ENCODE measurements at places on chromosomes 1 and 21. TPM values are rescaled to one million over a fixed set of nuclear protein-coding genes. Genes with fewer than 3 reads are reported as not detected.

DNA sequence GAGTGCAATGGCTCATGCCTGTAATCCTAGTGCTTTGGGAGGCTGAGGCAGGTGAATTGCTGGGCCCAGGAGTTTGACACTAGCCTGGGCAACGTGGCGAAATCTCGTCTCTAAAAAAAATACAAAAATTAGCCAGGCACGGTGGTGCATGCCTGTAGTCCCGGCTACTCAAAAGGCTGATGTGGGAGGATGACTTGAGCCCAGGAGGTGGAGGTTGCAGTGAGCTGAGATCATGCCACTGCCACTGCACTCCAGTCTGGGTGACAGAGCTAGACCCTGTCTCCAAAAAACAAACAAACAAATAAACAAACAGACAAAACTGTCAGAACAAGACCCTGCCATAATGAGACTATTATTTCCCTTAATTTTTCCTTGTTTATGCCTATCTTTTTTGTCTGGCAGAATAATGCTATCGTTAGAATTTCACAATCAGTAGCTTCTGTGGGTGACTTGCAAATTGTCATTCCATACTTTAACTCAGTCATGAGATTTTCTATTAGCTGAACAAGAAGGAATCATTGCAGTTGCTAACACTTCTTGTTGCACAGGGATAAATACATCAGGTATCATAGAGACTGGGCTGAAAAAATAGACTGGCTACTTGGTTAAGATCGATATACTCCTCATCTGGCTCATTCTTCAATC lies 7.5 kb upstream of the THEM4 start:
- no peak overlapping the region for H3K27ac ChIP-seq
- DNase-seq, result no peak
- no peak overlapping the region for H3K4me3 ChIP-seq

GRCh38 chr1:164518692-164519332 lies 40.2 kb upstream of the PBX1 start:
- no peak overlapping the region for H3K4me3 ChIP-seq
- no peaks in the 10 kb centered on the region for H3K36me3 ChIP-seq
- H3K27ac ChIP-seq, result no peak overlapping the region
- no peak for DNase-seq

GRCh38 chr1:108801101-108801500 lies 54.6 kb downstream of the STXBP3 start:
- H3K4me1 ChIP-seq, result no peaks in the 10 kb centered on the region
- peaks cover 28% of the 10 kb centered on the region for H3K36me3 ChIP-seq
- H3K27me3 ChIP-seq, result no peaks in the 10 kb centered on the region
- H3K27ac ChIP-seq, result no peak overlapping the region

- H3K27me3 ChIP-seq, result no peaks in the 10 kb centered on the region
- H3K4me1 ChIP-seq, result peaks cover 34% of the 10 kb centered on the region
- no peak overlapping the region for H3K4me3 ChIP-seq
- no peaks in the 10 kb centered on the region for H3K36me3 ChIP-seq
- DNase-seq, result no peak
Observed at GRCh38 chr1:95408507-95409136, 174.6 kb downstream of the RWDD3 start.

GRCh38 chr1:101130673-101131072 lies 105.1 kb upstream of the DPH5 start:
- peaks cover 32% of the 10 kb centered on the region for H3K4me1 ChIP-seq
- no peaks in the 10 kb centered on the region for H3K36me3 ChIP-seq
- H3K4me3 ChIP-seq, result no peak overlapping the region
- no peaks in the 10 kb centered on the region for H3K27me3 ChIP-seq

GRCh38 chr1:104868794-104869193 lies 1119.1 kb downstream of the AMY1C start:
- no peak for DNase-seq
- no peaks in the 10 kb centered on the region for H3K36me3 ChIP-seq
- H3K4me3 ChIP-seq, result no peak overlapping the region
- no peak overlapping the region for H3K27ac ChIP-seq
- H3K4me1 ChIP-seq, result no peaks in the 10 kb centered on the region
- no peaks in the 10 kb centered on the region for H3K27me3 ChIP-seq

The TM2D1 gene
- total RNA-seq, result 23.1 TPM

The RUNX3 gene
- total RNA-seq, result 1.8 TPM

The TTC39A gene
- 0.95 TPM for total RNA-seq

The RRP15 gene
- 11.7 TPM for total RNA-seq

The CA14 gene
- 6.3 TPM for total RNA-seq

The PAFAH2 gene
- total RNA-seq, result 13.4 TPM
